Prostate gland (tissue), 2 donors: ENCODE measurements at places on chromosomes 12 and 14.

GRCh38 chr14:26870096-26870495, 272.3 kb upstream of the NOVA1 start:
- DNase-seq: no peak

GRCh38 chr12:120678572-120678971, 8.4 kb upstream of the MLEC start:
- no peak for DNase-seq

DNA sequence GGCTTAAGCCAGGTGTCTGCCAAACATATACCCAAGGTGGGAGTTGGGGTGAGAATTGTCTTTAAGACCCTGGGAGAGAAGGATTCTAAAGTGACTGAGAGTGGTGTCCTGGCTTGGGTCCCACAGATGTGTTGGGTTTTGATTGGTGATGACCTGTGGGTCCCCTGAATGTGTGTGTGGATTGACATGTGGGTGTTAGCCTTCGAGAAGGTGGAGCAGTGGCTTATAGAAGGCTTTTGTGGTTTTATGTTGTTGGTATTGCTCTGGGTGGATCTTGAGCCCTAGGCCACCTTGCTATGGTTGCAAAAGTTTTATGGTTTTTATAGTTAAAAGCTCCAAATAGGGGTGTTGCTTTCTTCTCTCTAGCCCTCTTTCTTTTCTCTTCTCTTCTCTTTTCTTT, 29.7 kb downstream of the PLEKHG3 start:
- DNase-seq: no peak

GRCh38 chr12:115267891-115268290, 583.9 kb upstream of the TBX3 start:
- DNase-seq: no peak

GRCh38 chr12:4215229-4216186, 58.1 kb upstream of the CCND2 start:
- DNase-seq: no peak
